ENCODE measurements at places on chromosomes 12 and 14. TPM values are rescaled to one million over a fixed set of nuclear protein-coding genes. Genes with fewer than 3 reads are reported as not detected.

The PTCSC3 gene
- not detected for polyA plus RNA-seq

The NUDT14 gene
- polyA plus RNA-seq = 12.4 TPM

The ACSS3 gene
- polyA plus RNA-seq = not detected

The VPS33A gene
- 30.6 TPM for polyA plus RNA-seq

The AKAP6 gene
- 0.49 TPM for polyA plus RNA-seq

The CLEC2A gene
- polyA plus RNA-seq = not detected

The MARCHF9 gene
- 5.7 TPM for polyA plus RNA-seq

The LIN7A gene
- polyA plus RNA-seq = not detected

The EPS8 gene
- polyA plus RNA-seq = 2.3 TPM

The BMAL2 gene
- polyA plus RNA-seq = 0.10 TPM

The DNAH10 gene
- polyA plus RNA-seq = not detected

The RNF212B gene
- polyA plus RNA-seq = not detected

The MUCL1 gene
- polyA plus RNA-seq = not detected

The GDF3 gene
- not detected for polyA plus RNA-seq

GRCh38 chr12:62581288-62582064 lies 114.8 kb downstream of the MON2 start:
- no peak for DNase-seq

DNA sequence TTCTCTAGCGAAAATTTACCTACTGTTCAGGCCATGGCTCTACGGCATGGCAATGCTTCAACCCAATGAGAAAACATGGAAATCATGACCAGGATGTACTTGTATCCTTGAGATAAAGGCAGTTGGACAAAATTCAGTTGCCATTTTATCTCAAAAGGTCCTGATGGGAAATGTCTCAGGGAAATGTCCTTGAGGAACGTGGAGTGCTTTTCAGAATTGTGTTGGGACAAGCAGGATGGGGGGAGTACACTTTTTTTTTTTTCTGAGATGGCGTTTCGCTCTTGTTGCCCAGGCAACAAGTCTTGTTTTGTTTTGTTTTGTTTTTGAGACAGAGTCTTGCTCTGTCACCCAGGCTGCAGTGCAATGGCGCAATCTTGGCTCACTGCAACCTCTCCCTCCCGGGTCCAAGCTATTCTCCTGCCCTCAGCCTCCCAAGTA lies 86.8 kb upstream of the EIF5 start:
- DNase-seq = no peak

DNA sequence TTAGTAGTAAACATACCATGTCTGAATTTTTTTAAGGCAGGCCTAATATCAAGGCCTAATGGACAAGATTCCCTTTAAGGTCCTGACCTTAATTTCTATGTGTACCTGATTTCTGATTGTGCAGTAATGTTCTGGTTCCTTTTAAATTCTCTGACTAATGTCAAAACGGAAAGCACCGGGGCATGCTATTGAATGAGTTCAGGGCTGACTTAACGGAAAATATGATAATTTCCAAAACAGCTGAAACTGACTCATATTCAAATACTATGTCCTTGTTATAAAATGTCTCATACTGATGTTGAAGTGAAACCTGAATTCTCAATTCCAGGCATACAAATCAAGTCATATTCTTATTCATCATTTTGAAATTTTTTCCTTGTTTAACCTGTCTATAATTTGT lies 6.7 kb downstream of the TAS2R43 start:
- DNase-seq = no peak

GRCh38 chr14:41960281-41960680 lies 353.6 kb downstream of the LRFN5 start:
- no peak for DNase-seq

DNA sequence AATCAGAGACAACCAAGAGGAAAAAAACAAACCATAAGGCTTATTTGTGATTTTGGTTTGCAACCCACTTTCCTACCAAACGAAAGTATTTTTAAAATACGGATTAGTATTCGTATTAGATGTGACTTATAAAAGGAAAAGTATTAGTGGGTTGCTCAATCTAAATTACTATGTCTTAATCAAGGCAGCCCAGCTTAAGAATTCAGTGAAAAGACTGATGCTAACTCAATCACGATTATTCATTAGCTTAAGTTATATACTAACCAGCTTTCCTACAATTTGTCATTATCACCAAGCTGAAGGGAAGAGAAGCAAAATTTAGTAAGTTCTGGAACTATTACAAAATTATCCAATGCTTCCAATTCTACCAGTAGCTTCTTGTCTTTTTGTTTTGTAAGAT lies 62.7 kb downstream of the FERMT2 start:
- DNase-seq = no peak

DNA sequence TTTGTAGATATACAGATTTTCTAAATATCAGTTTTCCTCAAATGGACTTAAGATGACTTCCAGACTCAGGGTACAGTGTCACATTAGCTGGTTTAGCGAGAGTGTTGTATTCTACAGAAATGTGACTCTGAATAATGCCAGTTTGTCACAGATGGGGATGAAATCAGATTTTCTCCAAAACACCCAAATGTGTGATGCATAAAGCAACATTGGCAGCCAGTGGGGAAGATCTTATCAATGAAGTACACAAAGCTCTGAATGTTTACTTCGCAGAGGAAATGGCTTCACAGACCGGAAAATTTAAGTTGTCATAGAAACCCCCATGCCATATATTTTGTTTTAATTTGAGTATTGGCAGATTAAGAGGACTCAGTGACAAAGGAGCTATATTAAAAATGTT lies 29.9 kb downstream of the ANO4 start:
- no peak for DNase-seq

- DNase-seq = no peak
Observed at GRCh38 chr14:102733326-102733725, 43.9 kb upstream of the TRAF3 start.

GRCh38 chr12:57340104-57340503 lies 89.1 kb upstream of the STAC3 start:
- no peak for DNase-seq

DNA sequence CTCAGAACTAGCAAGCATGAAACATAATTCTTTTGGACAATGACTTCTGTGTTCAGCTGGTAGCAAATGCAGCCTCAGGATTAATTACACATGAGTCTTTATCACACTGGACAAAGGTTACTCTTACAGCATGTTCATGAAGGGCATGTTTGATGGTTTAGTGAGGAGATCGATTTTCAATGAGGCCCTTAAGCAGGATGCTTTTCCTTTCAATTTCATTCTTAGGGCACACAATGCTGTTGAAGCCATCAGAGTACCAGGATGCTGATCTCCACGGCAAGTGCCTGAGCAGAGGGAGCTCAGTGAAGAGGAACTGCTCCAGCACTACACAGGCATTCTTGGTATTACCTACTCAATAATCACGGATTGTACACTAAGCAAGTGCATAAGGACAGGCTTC lies 542.0 kb downstream of the SNAPC1 start:
- DNase-seq = no peak

GRCh38 chr14:88326352-88327103 lies 3.5 kb upstream of the KCNK10 start:
- DNase-seq = no peak

GRCh38 chr12:6378709-6379472 lies 3.5 kb upstream of the SCNN1A start:
- DNase-seq = no peak

Data from CD8-positive, alpha-beta memory T cell (primary cell).